Daoy (cell line): ENCODE measurements at places on chromosomes 12 and 14. TPM values are rescaled to one million over a fixed set of nuclear protein-coding genes. Genes with fewer than 3 reads are reported as not detected.

Gene DIP2B
- 33.9 and 35.2 TPM in 2 replicates for total RNA-seq

Gene B3GNT4
- total RNA-seq = not detected in 2 replicates

DNA sequence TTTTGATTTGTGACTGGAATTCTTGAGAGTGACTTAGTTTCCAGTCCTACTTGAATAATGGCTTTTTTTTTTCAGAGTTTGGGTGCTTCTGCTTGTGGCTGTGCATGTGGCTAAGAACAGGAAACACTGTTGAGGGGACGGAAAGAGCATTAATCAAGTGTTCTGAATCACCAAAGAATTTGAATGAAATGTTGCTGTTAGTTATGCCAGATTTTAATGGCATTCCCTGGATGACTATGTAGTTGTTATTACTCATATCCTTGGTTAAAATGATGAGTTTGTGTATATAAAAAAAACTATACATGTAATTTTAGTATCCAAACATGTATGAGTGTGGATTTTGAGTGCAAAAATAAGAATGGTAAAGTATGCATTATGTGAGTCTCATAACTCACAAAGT is 347.9 kb downstream of the BCAT1 start:
- peak; percentile 81 for DNase-seq

GRCh38 chr12:10341892-10342509 is 34.3 kb downstream of the KLRD1 start:
- DNase-seq = no peak

GRCh38 chr12:7937833-7938506 is 2.0 kb upstream of the SLC2A3 start:
- no peak for DNase-seq

Gene CBLN3
- not detected in 2 replicates for total RNA-seq

GRCh38 chr14:99039331-99040041 is 232.5 kb downstream of the BCL11B start:
- DNase-seq = no peak

- DNase-seq = peak; percentile 78
These were observed 39.2 kb downstream of the LTBP2 start for GRCh38 chr14:74572726-74573301.

Gene LTB4R2
- total RNA-seq = 6.9 and 16.7 TPM in 2 replicates

DNA sequence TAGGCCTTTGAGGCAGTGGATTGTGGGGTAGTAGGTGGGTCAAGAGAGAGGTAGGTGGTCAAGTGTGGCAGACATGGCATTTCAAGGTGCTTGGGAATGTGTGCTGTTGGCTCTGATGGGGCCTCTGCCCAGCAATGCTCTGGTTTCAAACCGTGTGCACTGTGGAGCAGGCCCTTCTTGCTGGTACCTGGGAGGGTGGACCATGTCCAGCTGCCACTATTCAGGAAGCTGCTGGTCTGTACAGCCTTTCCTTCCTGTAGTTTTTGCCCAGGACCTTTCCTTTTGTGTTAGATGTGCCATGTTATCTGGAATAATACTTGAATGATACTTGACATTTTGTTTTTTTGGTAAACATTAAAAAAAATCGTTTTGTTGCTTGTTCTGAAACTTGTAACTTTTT is 14.8 kb downstream of the RIMKLB start:
- no peak for DNase-seq

- DNase-seq = no peak
These were observed 26.5 kb downstream of the CRACR2A start for GRCh38 chr12:3726456-3726855.

DNA sequence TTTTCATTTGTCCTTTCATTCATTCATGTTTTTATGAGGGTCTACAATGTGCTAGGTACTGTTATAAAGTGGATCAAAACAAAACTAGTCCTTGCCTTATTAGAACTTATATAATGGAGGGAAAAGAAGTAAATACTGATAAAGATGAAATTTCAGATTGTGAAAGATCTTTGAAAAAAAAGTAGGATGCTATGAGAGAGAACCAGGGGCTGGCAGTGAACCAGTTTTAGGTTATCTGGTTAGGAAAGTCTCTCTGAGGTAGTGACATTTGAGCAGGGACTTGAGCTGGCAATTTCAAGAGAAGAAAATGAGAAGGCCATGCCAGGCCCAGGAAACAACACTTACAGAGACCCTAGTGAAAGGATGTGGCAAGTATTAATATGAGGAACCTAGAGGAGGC is 57.3 kb upstream of the E2F7 start:
- DNase-seq = no peak

GRCh38 chr14:36134038-36134437 is 42.5 kb downstream of the PTCSC3 start:
- peak; percentile 25 for DNase-seq

GRCh38 chr14:91398707-91399106 is 18.9 kb downstream of the CCDC88C start:
- no peak for DNase-seq

DNA sequence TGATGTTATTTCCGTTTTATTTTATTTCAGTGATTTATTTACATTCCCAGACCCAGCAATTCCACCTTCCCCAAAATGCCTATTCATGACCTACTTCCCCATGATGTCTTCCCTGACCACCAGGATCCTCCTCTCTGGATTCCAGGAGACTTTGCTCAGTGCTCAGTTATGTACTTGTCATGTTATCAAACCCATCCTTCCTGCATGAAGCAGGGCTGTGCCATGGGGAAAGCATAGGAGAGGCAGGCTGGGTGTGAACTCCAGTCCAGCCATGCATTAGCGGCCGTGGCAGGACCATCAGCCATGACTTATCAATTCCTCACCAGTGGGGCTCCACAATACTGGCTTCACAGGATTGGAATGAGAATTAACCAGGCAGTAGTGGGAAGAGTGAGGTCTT is 57.8 kb downstream of the B4GALNT3 start:
- no peak for DNase-seq

GRCh38 chr12:131128556-131128955 is 174.8 kb downstream of the ADGRD1 start:
- DNase-seq = no peak
